Naive thymus-derived CD4-positive, alpha-beta T cell (primary cell): ENCODE measurements at places on chromosomes 3 and 15. TPM values are rescaled to one million over a fixed set of nuclear protein-coding genes. Genes with fewer than 3 reads are reported as not detected.

AMT gene
- total RNA-seq, result 11.9 TPM

C3orf22 gene
- total RNA-seq, result not detected

- DNase-seq, result no peak
Observed at GRCh38 chr15:71809346-71809745, 1.0 kb upstream of the NR2E3 start.

DNA sequence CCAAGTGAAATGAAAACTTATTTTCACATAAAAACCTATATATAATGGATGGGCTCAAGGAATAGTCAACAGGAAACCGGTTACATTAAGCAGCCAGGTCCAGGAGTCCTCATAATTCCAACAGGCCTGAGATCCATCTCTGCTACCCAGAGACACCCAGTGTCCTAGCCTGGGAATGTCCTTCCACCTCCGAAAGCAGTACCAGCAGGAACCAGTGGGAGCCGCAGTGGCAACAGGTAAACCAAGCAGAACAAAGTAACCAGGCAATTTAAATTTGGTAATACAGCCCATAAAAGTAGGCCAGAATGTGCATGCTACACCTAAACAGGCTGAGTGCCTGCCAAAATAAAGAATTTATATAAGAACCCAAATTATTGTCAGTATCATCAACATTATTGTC lies 195.6 kb downstream of the ZBBX start:
- no peak for DNase-seq

- DNase-seq, result no peak
Observed at GRCh38 chr3:152930516-152930915, 95.6 kb downstream of the P2RY1 start.

DNA sequence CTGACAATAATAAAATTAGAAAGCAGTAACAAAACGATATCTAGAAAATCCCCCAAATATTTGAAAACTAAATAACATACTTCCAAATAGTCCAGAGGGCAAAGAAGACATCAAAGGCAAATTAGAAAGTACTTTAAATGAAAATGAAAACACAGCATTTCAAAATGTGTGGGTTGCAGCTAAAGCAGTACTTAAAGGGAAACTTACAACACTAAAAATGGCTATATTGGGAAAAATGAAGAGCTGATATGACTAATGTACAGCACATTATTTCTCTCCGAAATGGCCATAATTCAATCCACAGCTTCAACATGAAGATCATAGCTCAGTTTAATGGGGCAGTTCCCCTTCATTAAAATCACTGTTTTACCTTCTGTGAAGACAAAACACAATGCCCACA lies 71.9 kb downstream of the FBXL22 start:
- no peak for DNase-seq

DNA sequence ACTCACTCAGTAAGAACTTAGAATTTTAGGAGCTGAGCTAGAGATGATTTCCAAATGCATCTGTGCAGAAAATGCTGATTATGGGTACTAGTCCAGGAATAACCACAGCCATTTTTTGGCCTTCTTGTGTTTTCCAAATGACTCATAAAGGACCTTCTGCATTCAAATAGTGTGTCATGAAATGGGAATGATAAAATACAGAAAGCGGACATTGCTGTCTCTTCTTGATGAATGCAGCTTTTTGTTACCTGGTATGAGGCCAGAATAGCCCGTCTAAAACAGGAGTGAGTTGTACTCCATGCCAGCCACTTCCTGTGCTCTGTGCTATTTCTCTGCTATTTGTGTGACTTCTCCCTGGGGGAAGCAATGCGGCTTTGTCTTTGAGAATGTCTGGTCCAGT lies 20.5 kb upstream of the FRMD5 start:
- DNase-seq, result no peak
